ENCODE measurements at places on chromosomes 13 and 19.

DNA sequence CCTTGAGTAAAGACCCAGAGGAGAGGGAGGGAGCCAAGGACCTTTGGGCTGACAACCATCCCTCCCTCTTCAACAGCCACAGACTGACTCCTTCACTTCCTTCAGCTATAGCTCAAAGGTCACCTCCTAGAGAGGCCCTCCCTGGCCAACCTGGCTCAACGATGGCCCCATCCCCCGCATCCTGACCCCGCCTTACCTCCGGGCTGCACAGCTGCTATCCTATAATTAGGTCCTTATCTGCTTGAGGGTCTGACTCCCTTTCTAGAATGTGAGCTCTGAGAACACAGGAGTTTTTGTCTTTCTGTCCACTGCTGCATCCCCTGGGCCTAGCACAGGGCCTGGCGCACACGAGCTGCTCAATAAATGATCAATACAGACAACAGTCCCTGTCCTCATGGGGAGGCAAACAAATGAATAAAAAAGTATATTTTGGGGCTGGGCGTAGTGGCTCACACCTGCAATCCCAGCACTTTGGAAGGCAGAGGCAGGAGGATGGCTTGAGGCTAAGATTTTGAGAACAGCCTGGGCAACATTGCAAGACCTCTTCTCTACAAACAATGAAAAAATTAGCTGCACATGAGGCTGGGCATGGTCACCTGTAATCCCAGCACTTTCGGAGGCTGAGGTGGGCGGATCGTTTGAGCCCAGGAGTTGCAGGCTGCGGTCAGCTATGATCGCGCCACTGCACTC lies 6.6 kb upstream of the LGALS4 start:
- no peak for DNase-seq

GRCh38 chr13:104270731-104271130 lies 1204.5 kb upstream of the SLC10A2 start:
- DNase-seq, result no peak

- no peak for DNase-seq
These were observed 297.5 kb downstream of the ENOX1 start for GRCh38 chr13:43489233-43489632.

DNA sequence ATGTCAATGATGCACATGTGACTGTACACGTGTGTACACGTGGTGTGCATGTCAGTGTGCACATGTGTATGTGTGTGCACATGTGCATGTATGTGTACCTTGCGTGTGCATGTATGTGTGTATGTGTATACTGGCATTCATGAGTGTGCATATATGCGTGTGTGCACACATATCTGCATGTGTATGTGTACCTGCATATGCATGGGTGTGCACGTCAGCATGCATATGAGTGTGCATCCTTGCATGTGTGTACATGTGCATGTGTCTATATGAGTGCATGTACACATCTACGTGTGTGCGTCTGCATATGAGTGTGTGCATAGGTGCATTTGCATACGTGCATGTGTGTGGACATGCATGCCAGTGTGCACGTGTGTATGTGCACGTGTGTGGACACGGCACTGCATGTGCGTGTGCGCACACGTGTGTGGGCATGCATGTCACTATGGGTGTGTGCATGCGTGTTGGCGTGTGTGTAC lies 48.5 kb downstream of the GADD45B start:
- DNase-seq, result no peak

GRCh38 chr19:4061178-4061682 lies 5.5 kb downstream of the ZBTB7A start:
- no peak for DNase-seq

DNA sequence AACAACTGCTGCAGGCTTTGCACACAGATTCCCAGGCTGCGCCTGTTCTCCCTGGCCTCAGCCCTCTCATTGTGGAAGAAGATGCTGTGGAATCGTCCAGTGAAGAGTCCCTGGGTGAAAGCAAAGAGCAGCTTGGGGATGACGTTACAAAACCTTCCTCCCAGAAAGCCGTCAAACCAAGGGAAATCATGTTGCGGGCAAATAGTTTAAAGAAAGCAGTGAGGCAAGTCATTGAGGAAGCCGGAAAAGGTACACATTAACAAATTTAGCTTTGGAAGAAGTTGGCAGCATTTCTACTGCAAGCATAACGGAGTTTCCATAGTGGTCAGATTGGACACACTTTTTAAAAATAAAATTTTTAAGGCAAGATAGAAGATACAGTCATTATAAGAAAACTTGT lies 82.9 kb upstream of the AKAP11 start:
- DNase-seq, result no peak

- no peak for DNase-seq
These were observed 16.6 kb downstream of the POU4F1 start for GRCh38 chr13:78586706-78587105.

DNA sequence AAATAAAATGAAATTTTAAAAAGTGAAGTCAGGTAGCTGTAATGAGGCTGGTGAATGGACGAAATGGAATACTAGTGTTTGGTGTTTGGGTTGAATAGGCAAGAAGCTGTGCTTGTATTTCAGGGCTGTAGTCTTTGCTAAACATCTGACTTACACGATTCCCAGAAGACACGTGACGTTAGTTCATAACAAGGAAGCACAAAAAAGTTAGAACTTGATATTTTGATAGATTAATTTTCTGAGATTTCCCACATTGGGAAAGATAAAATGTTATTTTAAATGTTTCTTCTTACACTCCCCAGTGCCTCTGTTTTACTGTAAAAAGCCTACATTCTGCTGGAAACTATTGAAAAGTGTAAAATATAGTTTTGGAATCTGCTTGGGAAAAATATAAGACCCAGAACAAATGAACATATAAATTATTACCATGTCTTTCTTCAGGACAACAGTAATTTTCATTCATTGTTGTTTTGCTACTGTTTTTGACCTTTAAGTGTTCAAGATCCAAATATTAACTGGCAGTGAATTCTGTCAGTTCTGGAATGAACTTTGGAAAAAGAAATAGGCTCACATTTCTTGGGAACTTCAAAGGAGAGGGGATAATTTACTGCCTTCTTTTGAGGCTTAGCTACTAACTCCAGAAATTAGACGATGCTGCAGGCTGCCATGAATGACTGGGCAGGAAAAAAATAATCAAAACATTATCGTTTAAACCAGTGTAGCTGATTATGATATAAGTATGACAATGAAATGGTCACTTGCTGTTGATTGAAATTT lies 241.3 kb downstream of the SLITRK6 start:
- DNase-seq, result no peak

- DNase-seq, result peak; percentile 47
These were observed 62.4 kb downstream of the SERTM1 start for GRCh38 chr13:36736119-36736726.

DNA sequence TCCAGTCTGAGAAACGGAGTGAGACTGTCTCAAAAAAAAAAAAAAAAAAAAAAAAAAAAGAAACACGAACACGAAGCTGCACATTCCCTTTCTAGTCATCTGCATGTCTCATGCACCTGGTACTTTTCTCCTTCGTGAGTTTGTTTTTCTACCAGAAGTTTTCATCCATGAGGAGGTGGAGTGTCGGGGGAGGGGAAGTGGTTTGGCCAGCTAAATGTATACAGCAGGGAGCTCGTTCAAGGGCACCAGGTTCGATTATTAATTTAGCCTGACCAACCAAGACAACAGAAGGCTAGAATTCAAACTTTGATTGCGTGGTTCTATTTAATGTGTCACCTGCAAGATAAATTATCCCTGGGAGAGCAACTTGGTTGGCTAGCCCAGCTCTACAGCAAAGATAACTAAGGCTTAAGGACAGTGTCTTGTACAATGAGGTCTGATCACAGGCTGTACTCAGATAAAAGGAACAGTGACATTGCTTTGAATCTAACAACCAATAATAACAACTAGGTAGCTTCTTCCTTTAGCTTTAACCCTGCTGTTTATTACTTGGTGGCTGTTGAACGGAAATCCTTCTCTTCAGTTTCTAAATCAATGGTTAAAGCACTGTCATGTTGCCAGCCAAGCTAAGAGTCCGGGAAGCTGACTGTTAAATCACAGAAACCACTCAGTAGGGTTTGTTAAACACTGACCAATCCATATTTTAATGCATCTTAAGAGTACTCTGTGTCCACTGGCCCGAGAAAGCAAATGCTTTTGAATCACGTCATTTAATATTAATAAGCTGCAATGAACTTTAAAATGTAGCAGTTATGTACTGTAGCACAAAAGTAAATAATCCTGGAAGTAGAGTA lies 98.4 kb upstream of the STARD13 start:
- no peak for DNase-seq

DNA sequence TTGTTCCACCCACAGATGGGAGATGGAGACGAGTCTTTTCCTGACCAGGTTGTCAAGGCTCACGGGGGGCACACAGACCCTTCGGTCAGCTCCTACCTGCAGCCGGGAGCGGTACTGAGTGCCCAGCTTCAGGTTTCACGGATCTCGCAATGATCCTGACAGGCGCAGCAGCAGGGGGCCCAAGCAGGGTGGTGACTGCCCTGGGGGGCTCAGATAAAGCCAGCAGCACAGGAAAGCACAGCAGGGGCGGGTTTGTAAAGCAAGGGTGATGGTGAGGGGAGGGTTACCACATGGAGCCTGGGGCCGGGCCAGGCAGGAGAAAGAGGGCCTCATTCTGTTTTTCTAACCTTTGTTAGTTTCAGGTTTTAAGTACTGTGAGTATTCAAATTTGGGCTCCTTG lies 41.7 kb upstream of the ATP11A start:
- no peak for DNase-seq

Measured in NCI-H1930 (cell line).